ENCODE measurements at places on chromosomes 7 and 10.

DNA sequence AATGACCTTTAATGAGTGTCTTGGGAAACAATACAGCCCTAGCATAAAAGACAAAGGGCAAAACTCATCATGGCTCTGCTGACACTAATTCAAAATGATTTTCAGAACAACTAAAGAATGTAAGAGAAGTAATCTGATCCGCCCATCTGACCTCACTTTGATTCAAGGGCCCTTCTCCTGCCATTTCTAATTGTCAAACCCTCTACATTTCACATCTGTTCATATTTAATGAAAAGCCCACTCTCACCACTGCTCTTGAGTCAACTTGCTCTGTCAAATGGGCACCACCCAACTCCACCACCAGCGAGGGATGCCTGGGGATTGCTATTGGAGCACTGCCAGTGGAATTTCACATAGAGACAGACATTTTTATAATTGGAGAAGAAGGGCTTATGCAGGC is 639.2 kb downstream of the KCNMA1 start:
- no peak for DNase-seq

- no peak for DNase-seq
These were observed 57.3 kb upstream of the FGFR2 start for GRCh38 chr10:121655254-121656144.

DNA sequence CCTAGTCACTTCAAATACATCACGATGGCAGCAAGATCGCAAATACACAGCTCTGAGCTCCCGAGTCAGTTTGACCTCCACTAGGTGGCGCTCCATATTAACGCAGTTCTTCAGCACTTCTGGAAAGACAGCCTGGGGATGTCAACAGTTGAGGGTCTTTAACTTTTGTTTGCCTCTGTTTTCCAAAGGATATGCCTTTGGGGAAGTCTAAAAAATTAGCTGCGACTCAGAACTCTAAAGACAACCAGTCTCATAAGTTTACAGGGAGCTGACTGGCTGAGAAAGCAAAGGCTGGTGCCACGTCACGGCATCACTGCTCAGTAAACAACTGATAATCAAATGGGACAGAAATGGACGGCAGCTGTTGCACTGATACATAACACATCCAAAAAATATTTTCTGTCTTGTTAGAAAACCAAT is 458.8 kb downstream of the SORCS1 start:
- DNase-seq, result peak; percentile 11

DNA sequence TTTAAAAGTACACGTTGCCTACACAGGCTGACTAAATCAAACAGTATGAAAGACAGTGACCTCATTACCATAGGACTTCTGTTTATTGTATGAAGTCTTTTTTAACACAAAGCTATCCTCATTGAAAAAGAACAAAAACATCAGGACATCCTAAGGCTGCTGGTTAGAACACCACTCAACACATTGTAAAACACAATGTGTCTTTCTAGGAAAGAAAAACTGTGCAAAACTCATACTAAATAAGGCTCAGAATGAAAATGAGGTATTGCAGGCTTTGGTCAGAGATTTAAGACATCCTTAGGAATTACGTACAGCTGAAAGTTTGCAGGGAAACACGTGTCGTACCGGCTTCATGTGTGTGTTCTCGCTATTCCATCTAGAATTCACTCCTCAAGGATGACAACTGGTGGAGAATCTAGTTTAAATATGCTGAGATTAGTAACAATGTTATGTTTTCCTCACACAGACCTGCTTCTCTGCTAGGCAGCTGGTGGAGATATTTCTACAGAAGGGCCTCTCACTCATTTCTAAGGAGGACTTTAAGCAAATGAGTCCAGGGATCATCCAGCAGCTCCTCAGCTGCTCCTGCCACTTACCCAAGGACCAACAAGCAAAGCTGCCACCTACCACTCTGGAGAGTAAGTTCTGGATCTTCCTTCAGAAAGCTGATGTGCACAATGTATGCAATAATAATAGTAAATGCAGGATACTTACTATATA is 29.3 kb downstream of the SLC39A12 start:
- DNase-seq, result peak; percentile 44

- DNase-seq, result no peak
These were observed 48.0 kb downstream of the POLR3A start for GRCh38 chr10:77981281-77981680.

GRCh38 chr10:99676895-99677294 is 17.6 kb downstream of the ENTPD7 start:
- DNase-seq, result no peak

DNA sequence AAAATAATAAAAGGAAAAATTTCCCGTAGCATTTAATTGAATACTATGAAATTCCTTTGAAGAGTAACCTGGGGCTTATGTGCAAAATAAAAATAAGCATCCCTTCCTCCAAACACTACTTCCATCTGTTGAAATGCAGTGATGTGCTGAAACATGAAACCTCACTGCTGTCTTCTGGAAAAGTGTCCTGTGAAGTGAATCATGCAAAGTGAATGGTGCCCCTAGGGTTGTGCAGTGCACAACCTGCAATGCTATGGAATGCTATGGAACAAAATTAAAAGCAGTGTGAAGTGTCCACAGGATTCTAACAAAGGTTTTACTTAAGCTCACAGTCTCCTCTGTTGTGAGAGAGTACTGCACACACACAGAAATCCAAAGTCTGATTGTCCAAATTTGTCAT is 480.9 kb downstream of the ETV1 start:
- no peak for DNase-seq

DNA sequence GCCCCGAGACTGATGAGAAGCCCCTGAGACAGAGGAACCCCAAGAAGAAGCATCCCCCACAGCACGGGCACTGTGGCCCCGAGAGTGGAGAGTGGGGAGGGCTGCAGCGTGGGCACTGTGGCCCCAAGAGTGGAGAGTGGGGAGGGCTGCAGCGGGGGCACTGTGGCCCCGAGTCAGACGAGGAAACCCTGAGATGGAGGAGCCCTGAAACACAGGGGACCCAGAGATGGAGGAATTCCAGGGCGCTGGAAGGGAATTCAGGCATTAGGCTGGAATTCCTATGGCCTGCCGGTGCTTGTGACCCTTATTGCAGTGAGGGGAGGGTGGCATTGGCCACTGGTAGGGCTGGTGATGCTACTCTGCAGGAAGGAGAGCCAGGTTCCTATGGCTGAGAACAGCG is 168.6 kb upstream of the SHH start:
- DNase-seq, result no peak

DNA sequence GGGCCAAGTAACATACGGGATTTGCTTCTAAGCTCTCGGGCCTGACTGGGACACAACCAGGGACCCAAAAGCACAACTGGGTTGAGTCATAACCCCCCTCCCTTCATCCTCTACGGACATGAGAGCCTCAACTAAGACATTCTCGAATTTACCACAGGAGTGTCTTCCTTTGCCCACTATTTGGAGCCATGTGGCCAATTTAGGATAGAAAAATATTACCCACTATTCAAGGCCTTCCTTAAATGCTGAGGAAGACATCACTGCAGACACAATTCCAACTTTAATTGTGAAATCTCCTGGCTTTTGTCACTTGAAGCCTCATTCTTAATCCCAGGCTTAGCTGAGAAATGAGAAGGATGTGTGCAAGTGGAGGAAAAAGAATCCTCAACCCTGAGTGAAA is 11.8 kb downstream of the CTBP2 start:
- no peak for DNase-seq

DNA sequence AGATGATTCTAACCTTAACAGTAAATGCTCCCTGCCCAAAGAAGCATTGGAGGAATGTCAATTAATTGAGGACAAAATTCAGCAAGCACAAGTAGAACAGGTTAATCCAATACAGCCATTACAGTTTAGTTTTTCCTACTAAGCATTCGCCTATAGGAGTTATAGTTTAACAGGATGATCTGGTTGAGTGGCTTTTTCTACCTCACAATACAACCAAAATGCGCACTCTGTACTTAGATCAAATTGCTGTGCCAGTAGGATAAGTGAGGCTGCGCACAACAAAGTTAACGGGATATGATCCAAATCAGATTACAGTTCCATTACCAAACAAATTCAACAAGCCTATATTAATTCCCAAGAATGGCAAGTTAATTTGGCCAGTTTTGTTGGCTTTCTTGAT is 117.1 kb upstream of the TRIM24 start:
- no peak for DNase-seq

DNA sequence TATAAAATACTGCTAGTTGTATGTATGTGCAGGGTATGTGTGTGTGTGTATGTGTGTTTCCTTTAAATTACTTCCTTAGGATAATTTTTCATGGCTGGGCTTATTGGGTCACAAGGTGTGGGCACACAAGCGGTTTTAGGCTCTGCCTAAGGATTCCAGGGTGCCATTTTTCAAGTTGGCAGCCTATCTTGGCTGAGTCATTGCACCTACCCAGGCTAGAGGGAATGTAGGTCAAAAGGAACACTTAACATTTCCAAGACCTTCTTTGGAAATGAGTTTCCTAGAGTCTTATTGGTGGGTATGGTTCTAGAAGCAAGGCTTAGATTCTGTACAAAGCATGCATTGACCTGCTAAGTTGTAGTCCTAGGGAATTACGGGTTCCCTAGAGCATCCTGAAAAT is 642.1 kb downstream of the LRMDA start:
- no peak for DNase-seq

DNA sequence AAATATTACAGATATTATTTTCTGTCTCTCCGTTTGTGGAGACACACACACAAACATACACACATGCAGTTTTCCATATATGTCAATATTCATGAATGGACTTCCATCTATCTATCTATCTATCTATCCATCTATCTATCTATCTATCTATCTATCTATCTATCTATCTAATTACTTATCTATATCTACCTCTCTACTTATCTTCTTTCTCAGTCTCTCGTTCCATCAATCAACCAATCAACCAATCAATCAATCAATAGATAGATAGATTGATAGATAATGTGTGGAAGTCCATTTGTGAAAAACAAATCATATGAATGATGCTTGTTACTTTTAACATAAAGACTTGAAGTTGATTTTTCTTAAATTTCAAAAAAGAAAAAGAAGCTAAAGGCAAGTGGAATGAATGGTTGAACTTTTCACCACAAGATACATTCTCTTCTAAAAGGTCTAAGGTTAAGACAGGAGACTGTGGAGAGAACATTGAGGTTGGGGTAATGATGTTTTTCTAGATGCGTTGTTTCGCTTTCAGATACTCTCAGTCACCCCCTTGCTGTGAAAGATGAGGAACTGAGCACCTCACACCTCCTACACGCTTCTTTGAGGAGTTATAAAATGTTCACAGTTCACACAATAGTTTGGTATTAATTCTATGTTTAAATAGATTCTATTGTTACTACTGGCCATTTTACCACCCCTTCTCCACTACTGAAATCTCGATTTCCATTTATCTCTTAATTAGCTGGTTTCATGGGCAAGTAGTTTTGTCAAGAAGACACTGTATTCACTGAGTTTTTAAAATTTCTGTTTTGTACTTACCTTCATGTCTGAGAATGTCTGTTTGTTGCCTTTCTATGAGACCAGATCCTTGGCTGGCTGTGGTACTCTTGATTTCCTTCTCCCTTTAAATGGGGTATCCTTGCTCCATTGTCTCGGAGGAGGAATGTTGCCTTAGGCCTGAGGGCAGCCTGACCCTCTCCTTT is 114.1 kb downstream of the EMX2 start:
- no peak for DNase-seq

DNA sequence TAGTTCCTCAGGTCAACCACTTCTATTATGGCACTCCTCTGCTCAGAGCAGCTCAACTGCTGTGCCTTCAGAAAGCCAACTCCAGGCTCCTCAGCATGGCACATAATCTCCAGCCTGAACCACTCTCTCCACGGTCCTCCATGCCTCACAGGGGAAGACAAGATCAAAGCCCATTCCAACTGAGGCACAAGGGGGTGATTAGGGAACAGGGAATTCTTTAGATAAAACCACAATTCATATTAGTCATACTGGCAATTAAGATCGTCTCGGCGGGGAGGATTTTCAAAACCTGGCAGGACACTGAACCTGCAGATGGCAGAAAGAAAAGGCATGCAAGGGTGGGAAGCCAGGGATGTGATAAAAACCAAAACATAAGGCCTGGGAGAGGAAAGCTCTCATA is 361.6 kb downstream of the FGFR2 start:
- no peak for DNase-seq

- DNase-seq, result no peak
These were observed 365.9 kb downstream of the REEP3 start for GRCh38 chr10:63887023-63887589.

DNA sequence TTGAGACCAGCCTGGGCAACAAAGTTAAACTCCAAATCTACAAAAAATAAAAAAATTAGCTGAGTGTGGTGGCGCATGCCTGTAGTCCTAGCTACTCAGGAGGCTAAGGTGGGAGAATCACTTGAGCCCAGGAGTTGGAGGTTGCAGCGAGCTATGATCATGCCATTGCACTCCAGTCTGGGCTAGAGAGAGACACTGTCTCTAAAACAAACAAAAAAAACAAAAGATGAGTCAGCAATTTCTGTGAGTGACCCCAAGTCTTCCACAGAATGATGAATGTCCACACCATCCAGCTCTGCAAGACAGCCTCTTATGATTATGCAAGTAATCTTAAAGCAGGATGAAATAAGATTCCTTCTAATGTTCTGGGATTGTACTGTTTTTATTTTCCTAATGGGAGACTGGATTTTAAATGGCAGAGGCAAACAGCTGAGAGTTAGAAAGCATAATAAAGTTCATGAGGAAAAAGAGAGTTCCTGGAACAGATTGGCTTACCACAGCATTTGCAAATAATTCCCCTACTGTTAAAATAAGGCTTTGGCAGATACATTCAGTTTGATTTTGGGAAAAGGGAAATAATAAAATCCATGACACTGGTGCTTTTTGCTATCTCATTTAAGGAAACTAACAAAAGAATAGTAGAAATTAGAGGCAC is 18.9 kb upstream of the PRKAR2B start:
- DNase-seq, result no peak

DNA sequence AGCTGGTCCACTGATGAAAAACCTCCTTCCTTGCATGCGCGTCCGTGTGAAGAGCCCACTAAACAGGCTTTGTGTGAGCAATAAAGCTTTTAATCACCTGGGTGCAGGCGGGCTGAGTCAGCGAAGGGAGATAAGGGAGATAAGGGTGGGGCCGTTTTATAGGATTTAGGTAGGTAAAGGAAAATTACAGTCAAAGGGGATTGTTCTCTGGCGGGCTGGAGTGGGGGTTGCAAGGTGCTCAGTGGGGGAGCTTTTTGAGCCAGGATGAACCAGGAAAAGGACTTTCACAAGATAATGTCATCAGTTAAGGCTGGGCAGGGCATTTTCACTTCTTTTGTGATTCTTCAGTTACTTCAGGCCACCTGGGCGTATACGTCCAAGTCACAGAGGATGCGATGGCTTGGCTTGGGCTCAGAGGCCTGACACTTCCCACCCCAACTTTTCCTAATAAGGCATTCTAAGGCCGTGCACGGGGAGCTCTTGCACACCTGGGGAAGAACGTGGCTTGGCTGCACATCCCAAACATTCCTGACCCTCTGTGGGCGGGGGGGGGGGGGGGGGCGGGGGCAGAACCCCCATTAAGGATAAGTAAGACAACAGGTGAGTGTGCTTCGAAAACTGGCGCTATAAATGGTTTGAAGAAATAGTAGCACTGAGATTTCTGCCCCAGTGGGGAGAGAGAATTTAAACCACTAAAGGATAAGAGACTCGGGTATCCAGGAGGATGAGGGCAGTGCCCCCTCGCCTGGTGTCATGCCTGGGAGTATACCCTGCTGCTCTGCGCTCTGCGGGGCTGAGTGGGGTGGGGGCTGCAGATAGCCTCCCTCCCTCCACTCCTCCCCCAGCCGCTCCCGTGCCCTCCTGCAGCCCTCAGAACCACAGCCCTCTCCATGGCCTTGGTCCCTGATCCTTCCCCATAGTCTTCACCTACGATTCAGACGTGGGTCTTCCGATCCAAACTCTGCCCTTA is 217.6 kb downstream of the MLLT10 start:
- no peak for DNase-seq

Data from SJSA1 (cell line).